CD4-positive, alpha-beta T cell treated with Interleukin-12 subunit alpha and Interleukin-12 subunit beta, for 1 hour (primary cell): ENCODE measurements at places on chromosomes 1 and 21.

- no peak for DNase-seq
These were observed 63.7 kb downstream of the TOR1AIP2 start for GRCh38 chr1:179813626-179814545.

DNA sequence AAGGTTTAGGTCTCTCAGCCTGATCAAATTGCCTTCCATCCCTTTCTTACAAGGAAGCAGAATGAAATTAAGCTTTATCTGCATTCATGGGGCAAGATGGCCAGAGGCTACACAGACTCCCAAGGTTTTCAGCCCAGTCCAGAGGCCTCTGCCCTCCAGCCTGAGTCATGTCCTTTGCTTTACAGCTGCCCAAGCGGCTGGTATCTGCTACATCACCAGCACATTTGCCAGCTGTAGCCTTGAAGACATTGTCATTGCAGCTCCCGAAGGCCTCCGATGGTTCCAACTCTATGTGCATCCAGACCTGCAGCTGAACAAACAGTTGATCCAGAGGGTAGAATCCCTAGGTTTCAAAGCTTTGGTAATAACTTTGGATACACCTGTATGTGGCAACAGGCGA lies 16.0 kb downstream of the HAO2 start:
- no peak for DNase-seq

- no peak for DNase-seq
These were observed 1.0 kb downstream of the TMEM51 start for GRCh38 chr1:15154480-15155036.

DNA sequence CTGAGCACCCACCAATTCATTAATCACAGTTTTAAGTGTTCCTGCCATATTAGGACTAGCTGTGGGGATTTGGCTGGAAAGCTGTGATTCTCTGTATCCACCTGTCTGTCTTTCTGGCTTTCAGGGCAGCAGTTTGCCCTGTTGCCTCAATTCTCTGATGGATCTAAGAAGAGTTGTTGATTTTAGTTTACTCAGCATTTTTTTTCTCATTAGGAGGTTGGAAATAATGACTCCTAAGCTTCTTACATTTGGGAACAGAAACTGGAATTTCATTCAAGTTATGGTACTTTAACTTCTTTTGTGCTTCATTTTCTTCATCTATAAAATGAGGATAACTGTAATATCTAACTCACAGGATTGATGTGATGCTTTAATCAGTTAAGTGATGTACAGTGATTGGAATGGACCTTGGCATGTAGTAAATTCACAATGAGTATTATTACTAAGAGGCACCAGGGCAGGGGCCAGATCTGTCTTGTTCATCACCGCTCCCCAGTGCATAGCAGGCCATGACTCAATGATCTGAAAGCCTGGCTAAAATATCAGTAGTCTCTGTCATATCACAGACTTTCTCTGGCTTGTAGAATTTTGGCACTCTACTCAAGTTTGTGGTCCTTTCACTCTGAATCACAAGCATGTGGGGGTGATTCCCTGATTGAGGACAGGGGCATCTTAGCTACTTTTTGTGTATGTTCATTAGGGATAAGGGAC lies 51.4 kb upstream of the GREM2 start:
- DNase-seq: no peak

GRCh38 chr21:38790961-38791360 lies 14.8 kb upstream of the ETS2 start:
- DNase-seq: no peak

- no peak for DNase-seq
These were observed 32.5 kb downstream of the VN1R5 start for GRCh38 chr1:247288341-247288740.

DNA sequence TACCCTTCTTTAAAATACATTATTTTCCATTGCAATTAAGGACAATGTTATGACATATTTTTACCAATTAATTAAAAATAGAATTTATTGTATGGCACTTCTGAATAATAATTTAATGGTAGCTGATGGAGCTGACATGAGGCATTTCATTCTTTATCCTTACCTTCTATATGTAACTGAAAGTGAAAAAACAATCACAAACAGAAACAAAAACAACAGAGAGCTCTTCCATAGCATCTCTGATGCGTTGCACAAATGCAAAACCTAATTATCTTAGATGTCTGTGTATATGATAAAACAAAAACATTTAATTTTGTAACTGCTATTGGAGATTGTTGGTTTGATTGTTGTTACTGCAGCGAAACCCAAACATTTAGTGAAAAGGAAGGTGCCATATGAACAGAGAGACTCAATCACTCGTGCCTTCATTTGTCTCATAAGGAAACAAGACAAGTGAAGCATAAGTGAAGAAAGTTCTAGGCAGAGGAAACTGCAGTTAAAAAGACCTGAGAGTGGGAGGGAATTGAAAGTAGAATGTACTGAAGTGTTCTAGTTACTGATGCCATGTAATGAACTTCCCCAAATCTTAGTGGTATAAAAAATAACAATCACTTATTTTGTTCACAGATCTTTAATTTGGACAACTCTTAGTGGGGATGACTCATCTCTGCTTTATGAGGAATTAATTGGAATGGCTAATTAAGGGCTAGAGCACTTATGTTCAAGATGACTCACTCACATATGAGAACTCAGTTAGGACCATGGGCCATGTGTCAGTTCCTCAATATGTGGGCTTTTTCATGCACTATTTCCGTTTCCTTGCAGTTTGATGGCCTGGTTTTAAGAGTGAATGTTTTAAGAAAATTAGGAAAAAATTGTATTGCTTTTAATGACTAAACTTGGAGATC lies 245.0 kb upstream of the OLFM3 start:
- DNase-seq: no peak

DNA sequence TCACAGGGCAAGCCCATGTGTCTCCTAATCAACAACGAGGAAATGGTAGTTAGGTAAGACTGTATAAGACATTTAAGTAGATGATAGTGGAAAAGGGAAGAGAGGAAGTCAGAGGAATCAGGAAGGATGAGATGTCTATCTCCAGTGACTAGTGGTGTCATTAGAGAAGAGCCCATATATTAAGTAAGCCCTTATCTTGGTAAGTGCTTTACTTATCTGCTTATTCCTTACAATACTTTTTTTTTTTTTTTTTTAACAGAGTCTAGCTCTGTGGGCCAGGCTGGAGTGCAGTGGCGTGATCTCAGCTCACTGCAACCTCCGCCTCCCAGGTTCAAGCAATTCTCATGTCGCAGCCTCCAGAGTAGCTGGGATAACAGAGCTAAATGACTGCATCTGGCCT lies 29.5 kb downstream of the RNF11 start:
- no peak for DNase-seq

GRCh38 chr1:31901838-31902509 lies 36.2 kb downstream of the PTP4A2 start:
- no peak for DNase-seq

GRCh38 chr1:77056525-77056924 lies 162.7 kb downstream of the PIGK start:
- no peak for DNase-seq

GRCh38 chr1:172417557-172417956 lies 2.9 kb upstream of the C1orf105 start:
- DNase-seq: no peak

DNA sequence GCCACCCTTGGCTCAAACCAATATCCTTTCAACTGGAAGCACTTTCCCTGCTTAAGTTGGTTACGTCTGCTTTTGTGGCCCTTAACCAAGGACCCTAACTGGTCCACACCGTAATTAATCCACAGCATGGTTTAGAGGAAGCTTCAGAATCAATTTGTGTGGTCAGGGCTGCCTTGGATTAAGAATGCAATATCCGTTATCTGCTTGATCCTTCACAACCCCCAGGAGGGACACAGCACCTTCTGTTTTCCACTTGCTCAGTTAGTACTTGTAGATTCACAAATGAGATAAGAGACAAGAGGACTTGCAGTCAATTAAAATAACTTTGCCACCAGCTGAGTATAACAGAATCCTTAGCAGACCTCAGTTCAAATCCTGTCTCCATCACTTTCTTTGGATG lies 56.9 kb upstream of the LRP8 start:
- no peak for DNase-seq

- no peak for DNase-seq
These were observed 175.3 kb downstream of the APP start for GRCh38 chr21:25995278-25995677.

DNA sequence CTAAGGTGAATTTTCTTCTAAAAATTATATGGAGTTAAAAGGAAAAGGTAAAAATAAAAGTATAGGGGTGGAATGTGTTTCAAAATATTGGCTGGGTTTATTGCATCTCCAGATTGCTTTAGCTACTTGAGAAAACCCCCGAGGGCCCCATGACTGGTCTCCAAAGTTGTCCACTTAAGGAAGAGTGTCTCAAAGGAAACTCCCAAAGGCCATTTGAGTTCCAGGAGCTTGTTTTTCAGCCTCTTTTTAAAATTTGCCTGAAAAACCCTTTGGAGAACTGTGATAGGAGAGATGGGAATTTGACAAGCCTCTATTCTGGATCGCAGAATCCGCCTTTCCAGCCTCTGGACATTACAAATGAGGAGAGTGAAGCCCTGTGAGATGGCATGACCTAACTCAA lies 225.6 kb downstream of the ZNF326 start:
- DNase-seq: no peak

DNA sequence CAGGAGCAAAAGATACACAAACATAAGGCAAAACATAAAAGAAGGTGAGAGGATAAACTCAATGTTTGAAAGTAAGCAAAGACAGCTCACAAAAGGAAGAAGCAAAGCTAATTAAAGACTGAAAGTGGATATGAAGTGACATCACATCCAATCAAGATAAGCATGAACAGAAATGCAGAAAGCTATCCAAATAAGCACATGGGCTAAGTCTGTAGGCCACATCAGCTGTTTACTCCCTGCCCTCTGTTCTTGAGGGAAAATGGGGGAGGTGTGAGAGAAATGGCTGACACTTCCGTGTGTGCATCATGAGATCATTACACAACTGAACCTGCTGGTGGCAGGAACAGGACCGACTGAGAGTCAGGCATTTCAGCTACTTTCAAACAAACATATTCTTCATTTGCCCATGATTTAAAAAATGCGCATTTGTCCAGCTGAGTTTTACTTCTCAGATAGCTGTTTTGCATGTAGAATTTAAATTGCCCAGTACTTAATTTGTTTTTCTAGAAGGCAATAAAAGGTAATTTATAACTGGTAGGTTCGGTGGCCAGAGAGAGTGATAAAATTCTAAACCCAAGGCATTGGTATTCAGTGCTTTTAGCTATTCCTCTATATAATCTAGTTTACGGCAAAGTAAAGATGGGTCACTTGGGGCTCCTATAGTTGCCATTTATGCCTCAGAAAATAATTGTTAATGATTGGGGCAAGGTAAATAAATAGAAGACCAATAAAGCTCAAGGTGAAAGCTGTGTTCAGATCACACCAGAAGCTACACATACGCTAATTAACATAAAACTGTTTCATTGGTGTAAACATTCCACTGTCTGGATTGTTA lies 27.2 kb upstream of the MAN1A2 start:
- peak; percentile 46 for DNase-seq

GRCh38 chr21:33196941-33197374 lies 32.8 kb upstream of the IFNAR2 start:
- peak; percentile 72 for DNase-seq

DNA sequence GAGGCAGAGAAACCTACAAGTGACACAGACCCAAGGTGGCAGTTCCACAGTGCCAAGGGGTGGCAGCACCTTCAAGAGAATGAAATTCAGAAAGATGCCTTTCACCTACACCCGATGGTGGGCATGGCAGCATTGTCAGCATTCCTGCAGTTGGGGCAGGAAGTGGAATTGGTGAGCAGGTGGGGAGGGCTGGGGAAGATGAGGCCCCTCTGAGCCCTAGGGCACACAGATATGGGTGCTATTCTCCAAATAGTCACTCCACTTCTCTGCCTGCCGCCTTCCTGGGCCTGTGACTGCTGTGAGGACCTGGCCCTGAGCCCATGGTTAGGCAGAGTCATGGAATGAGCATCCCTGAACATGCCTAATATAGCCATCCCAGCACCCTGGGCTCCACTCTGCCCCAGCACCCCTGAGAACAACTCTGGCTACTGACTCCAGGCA lies 8.3 kb downstream of the SHISA4 start:
- DNase-seq: no peak

GRCh38 chr1:207659545-207660153 lies 14.7 kb downstream of the CR1L start:
- DNase-seq: no peak

DNA sequence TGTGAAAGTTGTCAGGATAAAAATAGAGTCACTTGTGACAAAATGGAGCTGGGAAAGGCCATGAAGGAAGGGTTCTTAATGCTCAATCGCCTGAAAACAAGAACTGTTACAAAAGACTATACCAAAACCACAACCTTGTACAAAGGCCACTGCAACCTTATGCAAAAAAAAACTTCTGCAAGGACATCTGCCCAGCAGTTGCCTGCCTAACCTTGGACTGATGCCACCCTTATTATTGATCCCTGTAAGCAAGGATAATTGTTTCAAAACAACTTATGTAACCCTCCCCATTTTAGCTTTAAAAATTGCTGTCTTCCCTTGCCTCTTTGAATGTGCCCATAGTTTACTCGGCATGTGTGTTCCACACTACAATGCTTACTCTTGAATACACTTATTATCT lies 5.7 kb downstream of the ALG14 start:
- DNase-seq: no peak

GRCh38 chr1:17117451-17118265 lies 1.6 kb downstream of the PADI2 start:
- DNase-seq: no peak

DNA sequence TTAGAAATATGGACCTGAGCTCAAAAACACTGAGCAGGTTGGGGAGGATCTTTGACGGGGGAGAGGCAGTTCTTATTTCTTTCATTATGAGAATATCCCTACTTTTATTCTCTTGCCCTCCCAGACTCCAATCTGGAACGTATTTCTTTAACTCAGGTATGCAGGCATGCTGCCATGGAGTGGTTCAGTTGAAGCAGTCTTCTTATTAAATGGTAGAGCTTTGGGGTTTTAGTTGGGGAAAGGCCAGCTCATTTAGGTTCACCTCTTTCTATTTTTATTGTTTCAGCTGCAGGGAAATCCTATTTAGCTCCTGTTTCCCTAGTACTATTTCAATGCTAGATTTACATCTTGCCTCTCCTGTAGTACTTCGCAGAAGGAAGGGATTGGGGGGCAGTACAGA lies 198.9 kb downstream of the TTLL7 start:
- no peak for DNase-seq

DNA sequence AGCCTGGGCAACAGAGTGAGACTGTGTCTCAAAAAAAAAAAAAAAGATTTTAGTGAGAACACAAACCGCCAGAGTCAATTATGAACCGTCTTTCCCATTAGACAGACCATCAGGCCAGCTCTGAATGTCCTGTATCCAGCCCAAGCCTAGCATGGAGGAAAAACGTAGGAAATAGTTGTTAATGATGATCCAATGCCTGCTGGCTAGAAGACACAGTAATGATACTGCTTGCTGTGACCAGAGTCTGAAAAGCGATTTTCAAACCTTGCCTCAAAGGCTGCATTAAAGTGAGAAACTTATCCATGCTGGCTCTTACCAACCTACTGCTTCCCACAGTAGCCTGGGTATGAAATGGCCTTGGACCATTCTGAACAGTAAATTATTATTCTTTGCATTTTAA lies 17.0 kb downstream of the COA7 start:
- DNase-seq: no peak

GRCh38 chr1:5955479-5955977 lies 36.7 kb downstream of the NPHP4 start:
- no peak for DNase-seq
